ENCODE measurements at places on chromosomes 13 and 19. TPM values are rescaled to one million over a fixed set of nuclear protein-coding genes. Genes with fewer than 3 reads are reported as not detected.

GJB6 gene
- total RNA-seq: not detected

ZNF442 gene
- total RNA-seq: 2.7 TPM

SYNGR4 gene
- total RNA-seq: not detected

CACNG7 gene
- total RNA-seq: 1.9 TPM

ADGRE3 gene
- total RNA-seq: not detected

GAPDHS gene
- 0.46 TPM for total RNA-seq

FBN3 gene
- total RNA-seq: 6.6 TPM

CBY2 gene
- not detected for total RNA-seq

DNA sequence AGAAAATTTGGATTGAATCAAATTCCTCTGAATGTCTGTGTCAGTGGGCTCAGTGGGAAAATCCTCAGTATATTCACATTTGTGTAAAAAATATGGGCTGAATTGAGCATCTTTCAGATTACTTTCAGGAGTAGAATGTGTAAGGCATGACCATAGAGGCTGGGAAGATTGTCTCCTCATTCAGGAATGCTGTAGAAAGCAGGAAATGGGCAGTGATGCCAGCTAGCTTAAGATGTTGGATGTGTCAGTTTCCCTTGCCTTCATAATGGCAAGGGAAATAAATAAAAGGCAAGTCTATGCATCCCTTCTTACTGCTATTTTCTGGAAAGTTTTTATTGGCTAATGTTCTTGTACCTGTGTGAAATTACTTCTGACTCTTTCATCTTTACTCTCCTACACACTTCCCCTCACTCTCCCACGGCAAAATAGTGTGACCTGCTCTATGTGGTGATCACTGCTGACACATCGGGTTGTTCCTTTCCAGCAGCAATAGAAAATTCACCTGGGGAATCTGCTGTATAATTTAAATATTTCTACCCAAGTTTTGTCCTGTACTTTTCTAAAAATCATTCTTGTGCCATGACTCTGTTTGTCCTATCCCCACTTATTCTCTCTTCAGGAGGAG, 103.2 kb downstream of the LMO7 start:
- no peak overlapping the region for H3K4me3 ChIP-seq
- H3K27ac ChIP-seq: no peak overlapping the region
- no peak for DNase-seq
- no peaks in the 10 kb centered on the region for H3K27me3 ChIP-seq
- H3K4me1 ChIP-seq: no peaks in the 10 kb centered on the region
- no peaks in the 10 kb centered on the region for H3K36me3 ChIP-seq

GRCh38 chr13:52665325-52665724, 12.7 kb downstream of the SUGT1 start:
- H3K4me1 ChIP-seq: no peaks in the 10 kb centered on the region
- no peak overlapping the region for H3K4me3 ChIP-seq
- H3K27ac ChIP-seq: no peak overlapping the region

DNA sequence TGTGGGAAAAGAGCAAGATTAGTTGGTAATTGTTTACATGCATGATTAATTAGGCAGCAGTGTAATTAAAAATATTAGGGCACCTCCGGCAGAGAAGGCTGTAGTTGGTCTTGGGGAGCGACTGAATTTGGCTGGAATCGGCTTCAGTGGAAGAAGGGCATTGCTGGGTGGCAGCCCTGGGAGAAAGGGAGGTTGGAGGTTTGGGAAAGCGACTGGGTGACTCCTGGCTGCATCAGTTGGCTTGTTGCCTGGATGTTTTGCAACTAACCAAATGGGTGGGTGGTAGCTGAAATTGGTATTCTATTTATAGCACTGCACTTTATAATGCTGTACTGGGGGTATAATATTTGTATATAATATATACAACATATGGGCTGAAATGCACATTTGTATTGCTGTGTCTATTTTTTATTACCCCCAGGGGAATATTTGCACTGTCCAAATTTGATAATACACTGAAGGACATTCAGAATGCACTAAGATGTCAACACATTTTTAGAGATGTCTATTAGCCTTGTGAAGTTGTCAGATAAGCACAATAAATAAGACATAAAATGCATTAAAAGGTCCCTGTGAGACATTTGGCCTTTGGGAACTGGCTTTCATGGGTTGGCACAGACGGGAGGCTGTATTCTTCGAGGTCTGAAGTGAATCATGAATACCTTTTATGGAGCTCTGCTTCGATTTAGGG, 1.7 kb downstream of the B3GLCT start:
- no peak overlapping the region for H3K27ac ChIP-seq
- DNase-seq: peak; percentile 63
- no peaks in the 10 kb centered on the region for H3K4me1 ChIP-seq
- H3K27me3 ChIP-seq: no peaks in the 10 kb centered on the region
- H3K4me3 ChIP-seq: peak overlapping the region; percentile 55

GRCh38 chr13:99224021-99224420, 23.4 kb downstream of the UBAC2 start:
- no peak overlapping the region for H3K4me3 ChIP-seq
- H3K27me3 ChIP-seq: no peaks in the 10 kb centered on the region
- no peaks in the 10 kb centered on the region for H3K36me3 ChIP-seq
- no peak for DNase-seq
- H3K4me1 ChIP-seq: peaks cover 11% of the 10 kb centered on the region

- H3K27ac ChIP-seq: no peak overlapping the region
- H3K27me3 ChIP-seq: peaks cover 33% of the 10 kb centered on the region
- H3K4me1 ChIP-seq: peaks cover 12% of the 10 kb centered on the region
- H3K36me3 ChIP-seq: no peaks in the 10 kb centered on the region
- DNase-seq: no peak
- H3K4me3 ChIP-seq: no peak overlapping the region
These were observed 4.8 kb downstream of the CEBPA start for GRCh38 chr19:33297401-33298145.

- no peaks in the 10 kb centered on the region for H3K36me3 ChIP-seq
- H3K27me3 ChIP-seq: no peaks in the 10 kb centered on the region
- no peak overlapping the region for H3K4me3 ChIP-seq
- no peaks in the 10 kb centered on the region for H3K4me1 ChIP-seq
These were observed 226.8 kb downstream of the TBC1D4 start for GRCh38 chr13:75255147-75255546.

DNA sequence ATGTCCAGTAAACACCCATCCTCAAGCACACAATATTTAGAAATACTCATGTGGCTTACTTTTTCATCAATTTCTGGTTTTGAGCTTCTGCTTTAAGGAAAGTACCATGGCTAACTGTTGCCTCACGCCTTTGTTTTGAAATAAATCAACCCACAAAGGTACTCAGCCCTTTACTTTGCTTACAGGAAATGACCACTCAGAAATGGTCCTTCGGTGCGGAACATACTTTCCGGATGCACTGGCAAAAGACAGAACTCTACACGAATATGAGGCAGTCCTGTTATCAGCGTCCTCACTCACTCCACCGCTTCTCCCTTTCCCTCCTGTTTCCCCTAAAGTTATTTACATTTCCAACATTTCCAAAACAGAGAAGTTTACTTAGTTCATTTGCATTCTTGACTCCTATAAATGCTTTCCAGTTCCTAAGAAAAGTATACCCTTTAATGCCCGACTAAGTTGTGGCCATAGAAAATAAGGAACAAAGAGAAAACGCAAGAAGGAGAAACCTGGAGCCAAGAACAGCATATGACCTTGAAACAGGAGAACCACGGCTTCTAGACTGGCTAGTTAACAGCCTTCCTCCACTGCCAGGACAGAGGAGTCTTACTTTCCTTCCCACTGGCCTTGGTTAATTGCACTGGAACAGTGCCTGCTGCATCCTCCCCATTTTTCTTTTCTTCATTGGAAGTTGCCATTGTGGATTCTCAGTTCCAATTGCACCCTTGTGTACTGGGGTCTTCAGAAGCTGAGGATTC, 10.6 kb downstream of the FPR2 start:
- no peaks in the 10 kb centered on the region for H3K4me1 ChIP-seq
- no peaks in the 10 kb centered on the region for H3K27me3 ChIP-seq
- no peak overlapping the region for H3K27ac ChIP-seq
- peak; percentile 48 for DNase-seq

DNA sequence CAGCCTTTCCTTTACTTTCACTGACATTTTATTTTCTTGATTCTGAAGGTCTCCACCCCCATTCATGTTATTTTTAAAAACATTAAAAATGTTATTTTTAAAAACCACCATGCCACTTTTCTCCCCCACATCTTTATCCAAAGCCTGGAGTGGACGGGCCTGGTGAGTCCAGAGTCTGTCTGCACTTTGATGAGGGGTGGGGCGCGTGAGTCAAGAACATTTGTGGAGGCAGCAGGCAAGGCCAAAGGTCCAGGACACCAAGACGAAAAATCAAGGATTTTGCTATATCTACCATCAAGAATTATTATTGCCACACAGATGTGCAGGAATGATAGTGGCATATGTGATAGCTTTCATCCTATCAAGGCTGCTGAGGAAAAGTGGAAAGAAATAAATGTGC, 224.9 kb downstream of the FGF9 start:
- H3K4me3 ChIP-seq: no peak overlapping the region
- H3K4me1 ChIP-seq: peaks cover 22% of the 10 kb centered on the region
- no peaks in the 10 kb centered on the region for H3K27me3 ChIP-seq
- H3K27ac ChIP-seq: no peak overlapping the region

GRCh38 chr13:27619093-27619727, 1.1 kb downstream of the LNX2 start:
- H3K27ac ChIP-seq: peak overlapping the region; percentile 83
- no peaks in the 10 kb centered on the region for H3K27me3 ChIP-seq
- H3K36me3 ChIP-seq: peaks cover 6% of the 10 kb centered on the region
- DNase-seq: peak; percentile 61
- peak overlapping the region; percentile 53 for H3K4me3 ChIP-seq

GRCh38 chr13:110512198-110512740, 49.3 kb downstream of the RAB20 start:
- no peak for DNase-seq
- H3K27ac ChIP-seq: no peak overlapping the region
- no peak overlapping the region for H3K4me3 ChIP-seq
- no peaks in the 10 kb centered on the region for H3K27me3 ChIP-seq

- H3K27me3 ChIP-seq: no peaks in the 10 kb centered on the region
- no peak overlapping the region for H3K27ac ChIP-seq
- H3K4me3 ChIP-seq: no peak overlapping the region
These were observed 45.3 kb upstream of the PCDH9 start for GRCh38 chr13:67275351-67275960.

DNA sequence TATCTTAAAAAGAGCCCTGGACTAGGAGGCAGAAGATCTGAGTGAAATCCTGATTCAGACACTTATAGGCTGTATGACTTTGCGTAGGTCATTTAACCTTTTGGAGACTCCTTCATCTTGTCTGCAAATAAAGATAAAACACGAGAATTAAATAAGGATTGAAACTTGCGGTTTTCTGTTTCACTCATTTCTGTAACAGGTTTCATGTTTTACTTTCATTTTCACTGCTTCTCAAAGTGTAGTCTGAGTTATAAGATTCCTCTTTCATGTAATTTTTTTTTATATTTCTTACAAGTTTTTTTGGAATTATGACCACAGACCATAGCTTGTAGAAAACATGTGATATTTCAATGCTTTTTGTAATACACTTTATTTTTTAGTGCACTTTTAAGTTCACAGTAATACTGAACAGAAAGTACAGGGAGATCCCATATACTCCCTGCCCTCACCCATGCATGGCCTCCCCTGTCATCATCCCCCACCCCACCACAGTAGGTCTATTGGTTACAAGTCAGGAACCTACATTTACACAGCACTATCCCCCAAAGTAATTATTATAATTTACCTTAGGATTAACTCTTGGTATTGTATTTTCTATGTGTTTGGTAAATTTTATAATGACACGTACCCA, 174.6 kb downstream of the ITGBL1 start:
- no peaks in the 10 kb centered on the region for H3K27me3 ChIP-seq
- H3K36me3 ChIP-seq: no peaks in the 10 kb centered on the region
- H3K27ac ChIP-seq: no peak overlapping the region
- no peak overlapping the region for H3K4me3 ChIP-seq
- no peak for DNase-seq
- H3K4me1 ChIP-seq: no peaks in the 10 kb centered on the region

- no peaks in the 10 kb centered on the region for H3K27me3 ChIP-seq
- DNase-seq: no peak
- no peak overlapping the region for H3K27ac ChIP-seq
These were observed 39.5 kb downstream of the TEX29 start for GRCh38 chr13:111359930-111360329.

DNA sequence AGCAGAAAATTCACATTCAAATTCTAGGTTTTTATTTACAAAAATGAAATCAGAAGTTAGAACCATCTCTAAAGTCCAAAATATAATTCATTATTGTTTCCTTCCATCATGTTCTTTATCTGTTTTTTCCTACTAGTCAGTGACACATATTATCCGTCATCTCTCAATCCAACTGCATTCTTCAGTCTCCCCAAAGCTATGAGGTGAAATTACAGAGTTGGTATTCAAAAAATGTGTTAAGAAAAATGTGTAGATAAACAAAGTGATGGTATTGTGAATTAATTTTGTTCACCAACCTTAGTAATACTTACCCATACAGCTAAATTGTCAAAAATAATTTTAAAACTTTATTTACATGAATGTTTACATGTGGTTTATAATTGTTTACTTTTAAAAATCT, 448.7 kb upstream of the MIR17HG start:
- no peak overlapping the region for H3K27ac ChIP-seq
- no peaks in the 10 kb centered on the region for H3K36me3 ChIP-seq
- H3K4me1 ChIP-seq: no peaks in the 10 kb centered on the region

- no peaks in the 10 kb centered on the region for H3K27me3 ChIP-seq
- H3K27ac ChIP-seq: no peak overlapping the region
- no peak overlapping the region for H3K4me3 ChIP-seq
- H3K36me3 ChIP-seq: no peaks in the 10 kb centered on the region
These were observed 11.3 kb downstream of the NANOS3 start for GRCh38 chr19:13888281-13888680.
